ENCODE measurements at places on chromosomes 13 and 19.
A peak's percentile ranks its signal among the peaks of the same experiment; 100 is the strongest.

- DNase-seq, result no peak
Measured at GRCh38 chr13:103983948-103984347, 917.7 kb upstream of the SLC10A2 start.

- DNase-seq, result peak; percentile 92
Measured at GRCh38 chr19:48330012-48330681, 4.8 kb downstream of the EMP3 start.

- DNase-seq, result no peak
Measured at GRCh38 chr13:22263185-22263584, 592.3 kb downstream of the FGF9 start.

DNA sequence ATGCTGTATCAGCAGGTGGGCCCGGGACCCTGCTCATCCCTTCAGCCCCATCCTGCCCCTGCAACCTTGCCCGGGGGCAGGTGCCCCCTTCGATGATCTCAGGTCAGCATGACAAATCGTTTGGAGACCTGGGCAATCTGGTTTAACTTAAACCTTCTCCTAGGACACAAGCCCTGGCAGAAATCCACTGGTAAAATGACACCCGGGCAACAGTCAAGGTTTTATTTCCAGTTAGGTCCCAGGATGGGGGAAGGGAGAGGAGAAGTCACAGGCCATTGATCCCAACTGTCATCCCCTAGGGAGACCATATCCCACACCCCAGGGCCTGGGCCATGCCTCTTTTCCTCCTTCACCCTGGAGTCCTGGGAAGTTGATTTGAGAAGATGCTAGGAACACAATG is 1.8 kb upstream of the PLIN5 start:
- no peak for DNase-seq

DNA sequence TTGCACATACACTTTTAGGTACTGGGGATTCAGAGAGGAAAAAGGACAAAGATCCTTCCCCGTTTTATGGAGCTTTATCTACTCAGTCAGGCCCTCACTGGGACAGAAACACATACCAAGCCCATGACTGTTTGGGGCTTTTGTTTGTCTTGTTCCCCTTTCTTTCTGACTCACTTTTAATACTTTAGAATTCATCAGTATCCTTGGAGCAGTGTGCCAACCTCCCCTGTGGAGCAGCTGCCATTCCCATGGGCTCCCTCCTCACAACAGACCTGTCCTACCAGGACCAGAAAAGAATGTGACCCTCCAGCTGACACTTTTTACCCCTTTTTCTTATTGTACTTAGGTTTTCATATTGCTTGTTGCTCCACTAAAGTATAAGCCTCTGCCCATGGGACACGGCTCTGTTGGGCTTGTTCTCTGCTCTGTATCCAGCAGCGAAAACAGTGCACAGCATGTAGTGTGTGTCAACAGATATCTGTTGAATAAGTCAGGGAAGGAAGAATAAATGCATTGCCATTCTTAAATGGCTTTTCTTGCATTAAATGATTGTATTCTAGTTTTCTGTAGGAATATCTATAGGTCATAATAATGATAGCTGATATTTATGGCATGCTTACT is 431.1 kb downstream of the EFNB2 start:
- DNase-seq, result peak; percentile 87

DNA sequence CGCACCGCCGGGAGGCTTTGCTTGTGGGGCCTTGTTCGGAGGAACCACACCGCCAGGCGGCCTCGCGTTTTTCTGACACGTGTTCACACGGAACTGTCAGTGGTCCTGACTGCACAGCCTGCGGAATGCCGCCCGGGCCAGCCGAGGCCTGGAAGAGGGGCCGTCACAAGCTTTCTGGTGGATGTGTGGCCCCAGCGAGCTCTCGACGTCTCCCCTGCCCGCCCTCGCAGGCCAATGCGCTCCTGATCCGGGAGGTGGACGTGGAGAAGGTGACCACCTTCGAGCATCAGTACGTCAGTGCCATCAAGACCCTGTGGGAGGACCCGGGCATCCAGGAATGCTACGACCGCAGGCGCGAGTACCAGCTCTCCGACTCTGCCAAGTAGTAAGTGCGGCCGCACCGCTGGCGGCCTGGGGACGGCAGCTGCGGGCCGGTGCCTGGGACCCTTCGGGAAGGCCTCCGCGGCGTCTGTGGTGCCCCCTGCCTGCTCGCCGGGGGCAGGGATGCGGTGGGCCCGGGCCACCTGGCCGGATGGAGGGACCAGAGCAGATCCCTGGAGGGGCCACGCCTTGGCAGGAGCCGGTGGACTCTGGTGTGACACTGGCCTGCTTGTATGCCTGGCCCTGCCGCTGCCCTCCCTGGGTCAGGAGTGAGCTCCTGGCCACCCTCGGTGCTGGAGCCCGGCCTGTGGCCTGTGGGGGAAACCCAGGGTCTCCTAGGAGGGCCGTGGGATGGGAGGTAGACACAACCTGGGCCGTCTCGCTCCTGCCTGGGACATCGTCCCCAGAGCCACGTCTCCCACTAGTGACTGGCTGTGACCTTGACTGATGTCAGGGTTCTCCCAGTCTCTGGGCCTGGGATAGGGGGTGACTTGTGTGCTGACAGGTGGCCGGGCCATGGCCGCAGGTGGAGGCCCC is 19.2 kb downstream of the GNA11 start:
- no peak for DNase-seq

GRCh38 chr13:27353166-27353583 is 71.2 kb upstream of the GTF3A start:
- peak; percentile 34 for DNase-seq

DNA sequence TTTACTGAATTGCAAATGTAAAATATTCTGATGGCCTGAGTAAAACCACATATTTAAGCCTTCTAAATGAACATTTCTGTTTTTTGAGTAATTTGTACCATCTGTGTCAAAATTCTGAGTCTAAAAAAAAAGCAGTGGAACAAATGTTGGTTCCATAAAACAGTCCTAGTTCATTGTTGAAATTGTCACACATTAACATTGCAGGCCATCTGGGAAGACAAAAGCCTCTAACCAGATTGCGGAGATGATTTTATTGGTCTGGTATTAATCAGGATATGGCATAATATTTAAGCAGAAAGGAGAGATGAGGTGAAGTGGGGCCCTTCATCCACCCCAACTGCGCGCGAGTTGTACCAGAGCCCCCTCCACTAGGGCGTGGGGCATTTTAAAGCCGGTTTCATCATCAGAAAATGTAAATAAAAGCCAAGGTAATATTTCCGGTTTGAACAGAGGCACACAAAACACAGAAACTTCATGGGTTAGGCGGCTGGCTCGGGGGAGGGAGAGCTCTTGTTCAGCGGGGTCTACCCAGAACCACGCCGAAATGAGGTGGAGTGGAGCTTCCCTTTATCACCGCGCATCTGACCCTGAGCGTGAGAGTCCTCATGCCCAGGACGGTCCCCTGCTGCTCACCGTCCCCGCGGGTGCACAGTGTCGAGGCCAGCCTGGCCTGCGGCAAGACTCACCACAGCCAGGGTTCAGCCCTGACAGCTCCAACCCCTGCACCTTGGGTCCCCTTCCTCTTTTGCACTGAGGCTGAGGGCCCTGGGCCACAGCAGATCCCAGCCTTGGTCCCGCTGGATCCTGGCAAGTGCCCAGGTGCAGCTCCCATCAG is 169.2 kb downstream of the URI1 start:
- DNase-seq, result no peak

DNA sequence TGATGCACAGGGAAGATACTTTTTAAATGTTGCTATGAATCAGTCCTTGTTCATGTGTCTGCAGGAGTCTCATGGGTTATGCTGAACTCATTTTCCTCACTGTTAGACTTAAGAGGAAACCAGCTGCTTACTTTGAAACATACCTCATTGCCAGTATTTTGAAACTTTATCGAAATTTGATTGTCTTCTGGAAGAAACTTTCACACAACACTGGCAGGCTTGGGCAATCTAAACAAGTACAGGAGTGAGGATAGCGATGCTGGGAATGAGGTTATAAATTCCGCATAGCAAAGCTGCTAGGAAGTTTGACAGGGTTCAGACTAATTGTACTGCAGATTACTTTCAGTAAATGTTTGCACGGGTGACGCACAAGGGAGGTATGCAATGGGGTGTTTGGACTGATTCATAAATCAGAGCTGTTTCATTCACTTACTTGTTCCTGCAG is 245.7 kb downstream of the DNAJC15 start:
- peak; percentile 96 for DNase-seq

- no peak for DNase-seq
Measured at GRCh38 chr19:15381864-15382263, 2.3 kb upstream of the AKAP8 start.

DNA sequence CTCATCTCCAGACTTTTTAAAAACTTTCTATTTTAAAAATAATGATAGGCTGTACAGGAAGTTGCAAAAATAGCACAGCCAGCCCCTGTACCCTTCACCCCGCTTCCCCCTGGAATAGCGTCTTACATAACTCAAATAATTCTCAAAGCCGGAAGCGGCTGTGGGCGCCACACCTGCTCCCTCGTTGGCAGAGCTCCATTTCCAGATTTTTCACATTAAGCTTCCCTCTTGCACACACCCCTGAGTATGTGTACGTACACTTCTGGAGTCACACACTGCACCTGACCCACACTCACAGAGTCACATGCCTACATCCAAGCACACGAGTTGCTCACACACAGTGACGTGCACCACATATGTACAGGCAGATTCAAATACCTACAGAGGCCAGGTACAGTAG is 24.9 kb upstream of the DPP9 start:
- DNase-seq, result no peak

- DNase-seq, result no peak
Measured at GRCh38 chr19:11434703-11435056, 241 bp downstream of the ODAD3 start.

GRCh38 chr13:91331047-91331915 is 16.2 kb upstream of the MIR17HG start:
- DNase-seq, result no peak

- peak; percentile 56 for DNase-seq
Measured at GRCh38 chr13:83709426-83710132, 172.7 kb downstream of the SLITRK1 start.

DNA sequence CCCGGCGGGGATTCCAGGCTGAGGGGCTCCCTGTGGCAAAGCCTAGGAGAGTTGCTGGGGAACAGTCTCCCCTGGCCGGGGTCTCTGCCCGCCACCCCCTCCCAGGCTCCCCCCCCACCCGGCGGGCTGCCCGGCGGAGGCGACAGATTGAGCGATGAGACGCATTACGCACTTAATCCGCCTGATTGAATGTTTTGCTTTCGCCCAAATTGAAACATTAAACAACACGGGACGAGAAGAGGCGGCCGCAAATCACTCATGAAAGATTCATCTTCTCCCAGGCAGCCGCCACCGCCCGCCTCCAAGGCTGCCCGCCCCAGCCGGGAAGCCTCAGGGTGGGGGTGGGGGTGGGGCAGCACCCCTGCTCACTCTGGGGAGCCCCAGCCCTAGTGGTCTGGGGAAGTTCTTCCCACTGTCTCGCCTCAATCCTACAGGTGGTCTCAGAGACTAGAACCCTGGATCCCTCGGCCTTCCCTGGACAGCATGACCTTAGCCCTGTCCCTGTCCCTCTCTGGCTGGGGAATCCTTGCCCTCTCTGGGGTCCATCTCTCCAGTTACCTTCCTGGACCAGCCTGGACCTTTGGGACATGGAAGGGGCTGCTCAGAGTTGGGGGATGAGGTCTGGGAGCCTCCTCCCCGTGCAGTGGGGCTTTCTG is 7.6 kb upstream of the ERFL start:
- DNase-seq, result peak; percentile 39
